ENCODE measurements at places on chromosomes 13 and 19.

- DNase-seq: peak; percentile 32
Measured at GRCh38 chr19:10961073-10961860, 437 bp downstream of the SMARCA4 start.

DNA sequence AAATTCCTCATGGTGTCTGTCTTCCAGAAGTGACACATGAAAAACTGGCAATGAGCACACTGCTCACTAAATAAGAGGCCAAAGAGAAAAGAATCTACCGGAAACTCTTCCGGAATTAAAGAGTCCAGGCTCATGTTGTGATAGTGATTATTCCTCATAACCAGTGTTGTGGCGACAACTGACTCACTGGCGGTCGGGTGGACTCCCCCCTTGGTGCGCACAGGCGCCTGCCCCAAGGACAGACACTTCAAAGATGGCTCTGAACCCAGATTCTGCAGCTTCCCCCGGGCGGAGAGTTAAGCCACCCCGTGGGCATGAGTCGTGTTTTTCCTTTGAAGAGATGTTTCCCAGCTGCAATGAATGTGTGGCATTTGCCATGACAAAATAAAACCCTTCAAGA is 10.3 kb downstream of the IL17D start:
- DNase-seq: no peak

DNA sequence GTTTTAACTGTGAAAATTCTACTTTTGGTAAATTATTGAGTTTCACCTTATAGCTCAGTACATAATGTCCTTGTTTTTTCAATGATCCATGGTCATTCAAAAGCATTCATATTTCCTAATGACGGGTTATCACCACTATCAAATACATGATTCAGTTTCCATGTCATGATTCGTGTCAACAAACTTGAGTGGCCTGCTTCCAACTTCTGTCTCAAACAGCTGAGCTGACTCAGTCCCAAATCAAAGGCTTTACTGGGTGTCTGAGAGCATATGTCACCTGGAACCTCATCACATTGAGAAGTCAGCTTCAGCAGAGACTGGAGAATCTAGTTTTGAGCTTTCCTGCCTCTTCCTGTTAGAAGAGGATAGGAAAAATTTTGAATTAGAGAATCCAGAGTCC is 40.3 kb upstream of the SGCG start:
- no peak for DNase-seq

DNA sequence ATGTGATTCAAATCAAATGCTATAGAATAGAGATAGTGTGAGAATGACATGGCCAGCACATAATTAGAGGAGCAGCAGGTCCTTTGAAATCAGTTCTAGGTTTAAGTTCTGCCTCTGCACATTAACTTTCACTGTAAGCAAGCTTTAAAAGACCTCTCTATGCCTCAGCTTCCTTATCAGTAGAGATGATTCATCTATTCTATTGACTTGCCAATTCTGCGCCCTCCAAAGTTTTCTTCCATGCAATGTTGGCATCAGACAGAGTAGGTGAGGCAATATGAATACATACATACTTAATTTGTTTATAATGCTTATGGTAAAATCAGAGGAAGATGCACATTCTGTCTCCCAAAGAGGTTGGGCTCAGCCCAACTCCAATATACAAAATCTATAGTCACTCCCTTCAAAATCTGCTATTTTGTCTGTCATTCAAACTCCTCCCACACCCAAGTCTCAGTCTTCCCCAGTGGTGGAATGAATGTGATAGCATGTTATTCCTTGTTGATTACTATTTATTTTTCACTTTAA is 525.5 kb downstream of the RFC3 start:
- no peak for DNase-seq

- peak; percentile 40 for DNase-seq
Measured at GRCh38 chr13:41457589-41458186, 338 bp downstream of the RGCC start.

- no peak for DNase-seq
Measured at GRCh38 chr13:74073274-74073673, 60.9 kb downstream of the KLF12 start.

DNA sequence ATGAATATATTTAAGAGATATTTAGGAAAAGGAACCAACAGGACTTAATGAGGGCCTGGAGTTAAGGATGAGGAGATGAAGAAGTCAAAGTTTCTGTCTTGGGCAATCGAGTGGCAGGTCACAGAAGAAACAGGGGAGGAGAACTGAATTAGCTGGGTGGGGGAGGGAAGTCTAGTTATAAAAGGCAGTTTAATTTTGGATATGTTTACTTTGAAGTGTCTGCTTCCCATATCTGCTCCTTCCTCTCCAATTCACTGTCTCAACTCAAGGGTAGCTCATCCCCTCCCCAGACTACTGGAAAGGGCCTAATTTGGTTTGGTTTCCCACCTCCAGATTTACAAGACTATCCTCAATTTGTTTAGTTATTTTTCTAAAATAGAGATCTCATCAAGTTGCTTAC is 195.9 kb downstream of the VWA8 start:
- DNase-seq: no peak

GRCh38 chr19:4972509-4973230 is 3.8 kb downstream of the KDM4B start:
- DNase-seq: no peak

DNA sequence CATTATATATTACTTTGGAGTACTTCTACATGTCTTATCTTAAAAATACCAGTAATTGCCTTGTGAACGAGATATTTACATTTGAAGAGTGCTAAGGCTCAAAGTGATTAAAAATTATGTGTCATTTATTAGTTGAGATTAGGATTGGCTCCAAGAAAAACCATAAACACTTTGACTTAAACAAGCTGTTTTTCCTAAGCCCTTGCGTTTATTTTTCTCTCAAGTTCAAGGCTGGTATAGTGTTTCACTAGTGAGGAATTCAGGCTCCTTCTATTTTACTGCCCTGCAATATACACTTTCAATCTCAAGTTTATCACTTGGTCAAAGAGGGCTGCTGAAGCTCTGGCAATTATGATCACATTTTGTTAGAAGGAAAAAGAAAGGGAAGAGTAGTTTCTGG is 49.9 kb downstream of the UFM1 start:
- DNase-seq: no peak

DNA sequence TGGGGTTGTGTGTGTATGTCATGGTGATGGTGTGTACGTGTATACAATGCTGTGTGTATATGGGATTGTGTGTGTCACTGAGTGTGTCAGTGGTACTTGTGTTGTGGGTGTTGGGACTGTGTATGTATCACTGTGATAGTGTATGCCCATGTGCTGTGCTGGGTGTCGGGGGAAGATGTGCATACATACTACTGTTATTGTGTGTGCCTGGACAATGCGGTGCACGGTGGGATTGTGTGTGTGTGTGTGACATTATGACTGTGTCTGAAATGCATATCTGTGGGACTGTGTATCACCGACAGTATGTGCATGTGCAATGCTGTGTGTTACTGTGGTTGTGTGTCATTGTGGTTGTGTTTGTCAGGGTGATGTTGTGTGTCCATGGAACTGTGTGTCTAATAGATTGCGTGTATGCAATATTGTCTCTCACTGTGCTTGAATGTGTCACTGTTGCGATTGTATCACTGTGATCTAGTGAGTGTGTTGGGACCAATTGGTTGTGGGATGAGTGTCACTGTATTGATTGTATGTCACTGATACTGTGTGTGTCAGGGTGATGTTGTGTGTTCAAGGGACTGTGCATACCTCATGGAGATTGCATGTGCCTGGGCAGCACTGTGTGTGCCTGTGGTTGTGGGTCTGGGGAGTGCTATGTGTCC is 11.0 kb upstream of the BBC3 start:
- DNase-seq: no peak

GRCh38 chr19:16849168-16849567 is 20.0 kb downstream of the SIN3B start:
- no peak for DNase-seq

GRCh38 chr19:14093117-14093823 is 2.7 kb upstream of the SAMD1 start:
- DNase-seq: no peak

GRCh38 chr19:7637374-7638256 is 705 bp downstream of the STXBP2 start:
- peak; percentile 90 for DNase-seq

GRCh38 chr13:114203536-114203935 is 24.5 kb downstream of the CFAP97D2 start:
- no peak for DNase-seq

GRCh38 chr13:56861476-56861875 is 279.2 kb upstream of the PRR20A start:
- DNase-seq: no peak

DNA sequence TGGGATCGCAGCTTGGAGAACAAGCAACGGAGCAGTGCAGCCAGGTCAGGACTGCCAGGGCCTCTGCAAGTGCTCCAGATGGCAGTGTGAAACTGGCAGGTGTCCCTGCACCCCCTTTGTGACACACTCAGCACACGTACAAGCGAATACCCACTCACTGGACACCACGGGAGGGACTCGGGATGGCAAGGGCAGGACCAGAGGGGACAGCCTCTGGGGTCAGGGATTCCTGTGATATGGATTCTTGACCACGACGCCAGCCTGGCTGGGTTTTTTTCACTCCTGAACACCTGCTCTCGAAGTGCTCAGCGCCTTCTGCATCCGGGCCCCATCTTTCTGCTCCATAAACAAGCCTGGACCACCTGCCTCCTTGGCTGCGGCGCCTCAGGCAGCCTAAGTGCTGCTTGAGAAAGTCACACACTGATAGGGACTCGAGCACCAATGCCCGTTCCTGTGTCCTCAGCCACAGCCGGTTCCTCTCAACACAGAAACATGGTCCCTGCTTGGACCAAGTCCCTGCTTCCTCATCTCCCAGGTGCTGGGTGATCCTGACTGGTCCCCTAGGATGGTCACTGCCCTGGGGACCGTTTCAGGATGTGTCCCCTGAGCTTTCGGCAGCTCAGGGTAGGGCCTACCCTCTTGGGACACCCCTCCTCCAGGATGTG is 22.0 kb downstream of the ELAVL1 start:
- DNase-seq: no peak

DNA sequence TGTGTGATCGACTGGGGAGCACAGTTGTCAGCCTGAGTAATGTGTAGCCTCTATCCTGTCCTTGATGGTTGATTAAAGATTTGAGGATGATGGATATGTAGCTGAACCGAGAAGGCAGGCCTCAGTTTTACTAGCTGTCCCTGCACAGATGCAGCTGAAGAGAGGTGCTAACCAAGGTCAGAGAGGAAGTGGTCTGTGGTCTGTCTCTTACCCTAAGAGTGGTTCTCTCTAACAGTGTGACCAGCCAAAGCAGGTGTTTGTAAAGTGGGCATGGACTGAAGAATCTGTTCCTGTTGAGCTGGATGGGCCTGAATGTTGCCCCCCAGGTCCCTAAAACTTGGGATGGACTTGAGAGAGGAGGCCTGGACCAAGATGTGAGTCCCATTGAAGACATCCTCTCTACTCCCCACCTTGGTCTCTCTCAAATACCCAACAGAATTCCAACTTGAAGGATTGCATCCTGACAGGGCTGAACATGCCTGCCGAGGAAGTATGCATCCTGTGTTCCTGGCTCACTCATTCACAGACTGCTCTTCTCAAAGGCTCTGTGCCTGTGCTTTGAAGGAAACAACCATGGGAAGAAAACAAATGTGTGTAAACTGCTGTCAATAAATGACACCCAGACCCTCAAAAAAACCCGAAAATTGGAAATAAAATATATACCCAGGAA is 223.8 kb downstream of the MAB21L1 start:
- no peak for DNase-seq

- DNase-seq: no peak
Measured at GRCh38 chr19:23822735-23823134, 64.0 kb upstream of the ZNF681 start.

DNA sequence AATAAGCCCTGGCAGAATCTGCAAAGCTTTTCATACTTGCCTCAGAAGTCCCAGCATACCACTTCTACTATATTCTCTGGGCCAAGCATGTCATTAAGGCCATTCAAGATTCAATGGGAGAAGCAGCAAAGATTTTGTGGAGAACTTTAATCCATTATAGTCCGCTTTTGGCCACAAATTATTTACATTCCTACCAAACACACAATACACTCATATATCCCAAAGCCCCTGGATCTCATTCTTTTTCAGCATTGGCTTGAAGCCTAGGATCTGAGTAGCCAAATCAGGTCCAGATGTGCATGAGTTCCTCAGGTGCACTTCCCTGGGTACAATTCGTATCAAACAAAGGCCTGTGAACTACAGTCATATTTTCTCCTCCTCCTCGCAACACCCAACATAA is 203.4 kb downstream of the NDFIP2 start:
- no peak for DNase-seq

DNA sequence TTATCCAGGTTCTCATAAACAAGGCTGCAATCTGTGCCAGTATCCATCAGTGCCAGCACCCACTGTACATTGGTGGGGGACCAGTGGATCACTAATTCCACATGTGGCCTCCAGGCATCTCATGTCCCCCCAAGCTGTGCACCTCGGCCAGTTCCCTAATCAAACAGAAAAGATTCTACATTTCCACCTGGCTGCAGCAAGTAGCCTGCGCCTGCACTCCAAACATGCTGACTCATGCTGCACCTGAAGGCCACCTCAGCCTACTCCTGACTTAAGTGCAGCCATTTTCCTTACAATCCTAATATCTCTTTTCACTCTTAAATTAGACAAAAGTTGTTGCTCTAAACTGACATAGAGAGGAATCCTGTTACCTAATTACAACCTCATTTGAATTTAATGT is 729.4 kb upstream of the MIR17HG start:
- no peak for DNase-seq

DNA sequence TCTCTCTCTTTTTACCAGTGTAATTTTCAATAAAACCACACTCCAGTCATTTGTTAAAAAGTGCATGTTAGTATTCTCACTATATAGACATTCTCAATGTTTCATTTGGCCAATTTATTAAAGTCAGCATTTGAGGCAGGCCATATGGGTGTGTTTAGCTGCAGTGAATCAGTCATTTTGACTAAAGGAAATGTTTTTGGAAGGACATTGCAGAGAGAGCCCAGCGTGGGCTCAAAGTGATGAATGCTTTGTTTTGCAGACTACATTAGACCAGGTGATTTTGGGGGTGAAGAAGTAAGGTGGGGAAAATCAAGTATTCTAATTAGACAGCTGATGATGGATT is 116.7 kb downstream of the POSTN start:
- no peak for DNase-seq

- peak; percentile 78 for DNase-seq
Measured at GRCh38 chr13:98839856-98840769, 87.6 kb upstream of the SLC15A1 start.

DNA sequence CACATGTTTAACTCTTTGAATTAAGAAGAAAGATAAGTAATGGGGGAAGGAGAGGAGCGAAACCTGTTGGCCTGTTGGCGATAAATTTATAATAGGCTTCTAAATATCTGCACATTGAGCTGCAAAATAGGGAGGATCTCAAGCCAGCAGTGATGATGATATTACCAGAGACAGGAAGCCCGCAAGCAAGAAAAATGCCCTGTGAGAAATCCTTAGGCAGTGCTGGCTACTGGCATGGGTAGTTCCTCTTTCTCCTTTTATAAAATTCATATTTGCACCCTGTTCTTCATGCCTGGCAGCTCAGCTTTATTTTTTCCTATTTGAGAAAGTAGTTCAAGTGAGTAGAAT is 858 bp upstream of the USP12 start:
- DNase-seq: peak; percentile 77

DNA sequence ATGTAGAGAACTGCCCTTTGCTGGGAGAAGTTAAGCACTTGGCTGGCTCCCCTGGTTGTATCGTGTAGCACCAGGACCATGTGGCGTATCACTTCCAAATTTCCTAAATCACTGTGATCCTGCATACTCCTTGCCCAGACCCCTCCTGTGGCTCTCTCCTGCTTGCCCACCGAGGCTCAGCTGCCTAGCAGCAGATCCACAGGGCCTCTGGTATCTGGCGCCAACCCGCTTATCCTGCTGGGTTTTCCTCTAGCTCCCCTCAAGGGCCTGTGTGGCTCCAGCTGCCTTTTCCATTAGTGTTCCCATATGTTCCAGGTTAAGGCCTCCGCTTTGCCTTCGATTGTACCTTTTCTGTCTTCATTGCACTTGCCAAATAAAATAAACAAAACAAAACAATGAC is 16.5 kb downstream of the LRCH1 start:
- DNase-seq: no peak

All from suppressor macrophage treated with lipopolysaccharide for 1 hour (primary cell).